Activated naive CD4-positive, alpha-beta T cell treated with anti-CD3 and anti-CD28 coated beads for 36 hours (primary cell): ENCODE measurements at places on chromosomes 1 and 21. TPM values are rescaled to one million over a fixed set of nuclear protein-coding genes. Genes with fewer than 3 reads are reported as not detected.

DNA sequence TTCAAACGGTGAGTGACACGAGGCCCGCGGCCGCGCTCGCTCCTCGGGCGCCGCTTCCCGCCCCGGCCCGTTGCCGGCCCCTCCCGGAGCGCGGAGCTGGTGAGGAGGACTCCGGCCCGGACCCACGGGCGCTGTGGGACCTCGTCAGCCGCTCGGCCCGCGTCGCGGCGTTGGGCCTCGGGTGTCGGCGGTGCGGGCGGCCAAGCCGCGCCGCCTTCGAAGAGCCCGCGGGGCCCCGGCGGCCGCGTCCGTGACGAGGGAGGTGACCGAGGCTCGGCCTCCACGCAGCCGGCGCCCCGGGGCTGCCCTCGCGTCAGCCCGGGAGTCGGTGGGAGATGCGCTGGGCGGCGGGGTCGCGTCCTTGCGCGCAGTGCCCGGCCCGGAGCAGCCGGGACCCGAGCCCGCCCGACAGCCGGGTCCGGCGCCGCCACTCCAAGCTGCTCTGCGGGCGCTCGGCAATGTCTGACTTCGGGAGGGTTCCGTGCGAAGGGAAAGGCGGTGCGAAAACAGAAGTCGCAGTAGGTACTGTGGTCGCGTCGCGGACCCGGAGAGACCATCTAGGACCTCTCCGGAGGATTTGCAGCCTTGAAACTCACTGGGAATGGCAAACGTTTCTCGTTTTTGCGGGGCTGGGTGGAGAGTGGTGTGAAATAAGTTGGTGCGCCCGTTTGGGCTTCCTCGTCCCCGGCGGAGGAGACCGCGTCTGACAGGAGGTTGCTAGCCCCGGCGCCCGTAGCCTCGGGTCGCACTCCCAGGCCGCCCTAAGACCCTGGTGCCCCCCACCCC is 829 bp downstream of the SPEN start:
- H3K27me3 ChIP-seq, result no peaks in the 10 kb centered on the region
- H3K36me3 ChIP-seq, result peaks cover 1% of the 10 kb centered on the region

- H3K36me3 ChIP-seq, result no peaks in the 10 kb centered on the region
- no peak overlapping the region for H3K4me3 ChIP-seq
- no peak overlapping the region for H3K27ac ChIP-seq
- H3K4me1 ChIP-seq, result no peaks in the 10 kb centered on the region
- no peak for DNase-seq
Observed at GRCh38 chr1:227994632-227995300, 12.0 kb upstream of the WNT3A start.

DNA sequence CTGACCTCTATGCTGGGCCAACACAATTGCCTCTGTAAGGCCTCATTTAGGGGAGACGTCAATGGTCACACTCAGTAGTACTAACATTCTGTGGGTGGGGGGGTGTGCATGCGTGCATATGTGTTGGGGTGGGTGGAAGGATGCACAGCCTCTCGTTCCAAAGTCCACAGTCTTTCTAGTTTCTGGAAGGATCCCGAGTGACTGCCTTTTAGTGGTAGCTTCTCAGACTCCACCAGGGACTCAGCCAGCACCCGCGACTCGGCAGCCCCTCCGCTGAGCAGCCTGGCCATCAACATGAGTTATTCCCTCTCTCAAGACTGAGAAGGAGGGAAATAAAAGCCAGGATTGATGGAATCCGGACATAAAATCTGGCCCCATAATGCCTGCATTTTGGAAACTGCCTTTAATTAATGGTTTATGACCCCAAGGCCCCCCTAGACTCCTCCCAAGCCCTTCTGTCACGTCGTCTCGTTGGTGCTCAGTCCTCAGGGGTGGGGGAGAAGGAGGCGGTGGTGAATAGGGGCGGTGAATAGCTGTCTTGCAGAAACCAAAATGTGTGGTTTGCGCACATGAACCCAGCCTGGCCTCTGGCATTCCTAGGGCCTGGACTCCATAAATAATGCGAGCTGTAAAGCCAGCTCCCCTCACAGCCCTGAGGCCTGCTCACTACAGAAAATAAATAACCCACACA is 65.1 kb upstream of the TMEM51 start:
- DNase-seq, result no peak
- H3K4me3 ChIP-seq, result no peak overlapping the region
- H3K4me1 ChIP-seq, result peaks cover 8% of the 10 kb centered on the region
- no peak overlapping the region for H3K27ac ChIP-seq
- no peaks in the 10 kb centered on the region for H3K36me3 ChIP-seq
- peaks cover 4% of the 10 kb centered on the region for H3K27me3 ChIP-seq

The IGSF5 gene
- total RNA-seq, result not detected

The MED8 gene
- total RNA-seq, result 45.9 TPM

GRCh38 chr21:31865429-31865970 is 7.3 kb upstream of the HUNK start:
- no peak for DNase-seq
- H3K27ac ChIP-seq, result no peak overlapping the region
- no peaks in the 10 kb centered on the region for H3K36me3 ChIP-seq

DNA sequence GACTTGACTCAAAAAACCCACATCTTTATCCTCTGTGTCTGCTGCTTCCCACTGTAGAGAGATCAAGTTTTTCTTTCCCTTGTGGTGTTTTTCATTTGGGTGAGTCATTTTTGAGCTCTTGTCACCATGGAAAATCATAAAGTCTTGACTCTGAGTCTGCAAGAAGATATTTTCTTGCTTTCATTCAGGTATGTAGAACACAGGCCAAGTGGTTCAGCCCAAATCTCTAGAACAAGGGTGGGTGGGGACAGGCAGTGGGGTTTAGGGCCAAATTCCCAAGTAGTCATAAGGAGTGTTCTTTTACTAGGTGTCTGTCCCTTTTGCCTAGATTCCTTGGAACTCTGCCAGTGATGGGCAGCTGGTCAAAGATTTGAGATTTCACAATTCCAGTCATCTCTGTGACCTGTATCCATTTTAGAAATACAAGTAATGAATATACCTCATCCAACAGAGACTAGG is 21.5 kb upstream of the ARHGAP29 start:
- H3K36me3 ChIP-seq, result no peaks in the 10 kb centered on the region
- DNase-seq, result no peak
- H3K27me3 ChIP-seq, result peaks cover 22% of the 10 kb centered on the region
- no peak overlapping the region for H3K4me3 ChIP-seq

DNA sequence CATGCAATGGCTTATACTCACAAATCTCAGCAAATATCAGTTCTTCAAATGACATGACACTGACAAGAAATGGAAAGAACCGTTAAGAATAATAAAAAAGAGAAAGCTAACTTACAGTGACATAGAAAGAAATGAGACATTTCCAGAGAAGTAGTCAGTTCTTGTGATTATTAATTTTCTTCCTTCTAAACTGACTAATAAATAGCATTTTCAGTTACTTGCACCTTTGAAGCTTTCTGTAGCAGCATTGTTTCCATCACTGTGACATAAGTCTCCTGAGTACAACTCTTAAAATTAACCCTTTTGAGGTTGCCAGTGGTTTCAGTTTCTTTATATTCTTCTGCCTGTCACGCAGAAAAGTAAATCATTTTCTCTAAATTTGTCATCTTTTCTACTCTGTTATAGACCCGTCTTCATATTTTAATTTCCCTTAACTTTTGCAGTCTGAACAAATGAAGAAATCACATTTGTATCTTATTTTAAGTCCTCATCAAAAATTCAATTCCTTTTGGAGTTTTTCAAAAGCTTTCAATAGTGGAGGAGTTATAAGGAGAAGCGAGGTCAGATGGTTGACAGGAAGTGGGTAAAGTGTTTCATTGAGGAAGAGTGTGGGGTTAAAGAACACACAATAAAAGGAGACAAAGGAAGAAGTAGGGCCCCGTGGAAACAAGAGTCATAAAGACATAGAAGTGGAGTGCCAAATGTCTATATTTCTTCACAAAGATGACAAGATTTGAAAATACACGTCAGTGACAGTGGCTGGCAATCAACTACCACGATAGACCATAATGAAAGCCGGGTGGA is 57.9 kb upstream of the S1PR1 start:
- peak; percentile 66 for DNase-seq
- H3K36me3 ChIP-seq, result no peaks in the 10 kb centered on the region
- peak overlapping the region; percentile 100 for H3K27ac ChIP-seq
- H3K4me3 ChIP-seq, result peak overlapping the region; percentile 63
- no peaks in the 10 kb centered on the region for H3K27me3 ChIP-seq

GRCh38 chr1:170271430-170272161 is 125.8 kb downstream of the NTMT2 start:
- no peaks in the 10 kb centered on the region for H3K36me3 ChIP-seq
- no peak overlapping the region for H3K27ac ChIP-seq
- H3K4me1 ChIP-seq, result no peaks in the 10 kb centered on the region
- H3K27me3 ChIP-seq, result peaks cover 7% of the 10 kb centered on the region
- H3K4me3 ChIP-seq, result no peak overlapping the region
